Esophagus squamous epithelium (tissue), 5 donors: ENCODE measurements at places on chromosomes 7 and 10.

DNA sequence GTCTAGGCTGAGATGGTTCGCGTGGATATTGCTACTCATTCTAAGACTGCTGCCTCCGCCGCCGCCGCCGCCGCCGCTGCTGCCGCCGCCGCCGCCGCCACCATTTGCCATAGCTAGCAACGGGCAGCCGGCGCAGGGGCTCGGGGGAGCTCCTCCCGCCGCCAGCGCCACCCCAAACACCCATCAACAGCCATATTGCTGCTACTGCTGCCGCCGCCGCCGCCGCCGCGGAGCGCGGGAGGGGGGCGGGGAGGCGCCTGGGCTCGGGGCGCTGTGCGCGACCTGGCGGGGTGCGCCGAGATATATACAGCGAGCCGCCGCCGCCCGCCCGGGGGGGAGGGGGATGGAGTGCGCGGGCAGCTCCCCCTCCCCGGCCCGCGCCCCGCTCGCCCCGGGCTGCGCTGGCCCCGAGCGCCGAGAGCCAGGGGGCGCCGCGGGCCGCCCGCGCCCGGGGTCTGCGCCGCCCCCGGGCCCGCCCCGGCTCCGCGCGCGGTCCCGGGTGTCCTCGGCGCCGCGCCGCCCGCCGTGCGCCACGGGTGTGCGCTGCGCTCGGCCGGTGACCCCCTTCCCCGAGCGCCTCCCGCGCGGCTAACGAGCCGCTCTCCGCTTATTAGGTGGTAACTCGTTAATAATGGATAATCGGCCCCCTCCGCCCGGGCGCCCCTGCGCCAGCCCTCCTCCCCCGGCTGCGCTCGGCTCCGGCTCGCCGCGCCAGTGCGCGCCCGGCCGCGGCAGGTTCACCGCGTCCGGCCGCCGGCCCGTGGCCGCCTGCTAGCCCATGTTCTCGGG lies at the start of gene KCNMA1:
Gene KCNMA1, minus strand, starts transcription at position 277 of the 789 bp plus-strand sequence.
- no peak for DNase-seq

- no peak for DNase-seq
Measured at GRCh38 chr10:23968301-23968700, 240.6 kb upstream of the KIAA1217 start.

GRCh38 chr7:136103545-136104268 lies 126.5 kb upstream of the MTPN start:
- DNase-seq: no peak

- no peak for DNase-seq
Measured at GRCh38 chr7:617614-618538, 98.2 kb upstream of the PDGFA start.

DNA sequence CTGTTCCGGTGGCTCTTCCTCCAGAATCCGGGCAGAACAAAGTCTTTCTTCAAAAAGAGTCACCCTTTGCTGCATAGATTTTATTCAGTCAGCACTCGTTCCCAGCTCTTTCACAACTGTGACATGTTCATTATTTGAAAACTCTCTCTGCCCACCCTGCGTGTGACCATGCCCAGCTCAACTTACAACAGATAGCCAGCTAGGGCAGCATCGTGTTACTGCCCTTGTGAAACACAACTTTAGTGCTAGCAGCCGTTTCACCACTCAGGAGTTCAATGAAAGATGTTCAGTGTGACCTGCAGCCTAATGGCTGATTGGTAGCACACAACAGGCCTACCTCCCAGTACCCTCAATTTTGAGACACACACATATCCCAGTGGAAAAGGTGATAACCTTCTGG lies 57.9 kb downstream of the ZNF438 start:
- DNase-seq: no peak

DNA sequence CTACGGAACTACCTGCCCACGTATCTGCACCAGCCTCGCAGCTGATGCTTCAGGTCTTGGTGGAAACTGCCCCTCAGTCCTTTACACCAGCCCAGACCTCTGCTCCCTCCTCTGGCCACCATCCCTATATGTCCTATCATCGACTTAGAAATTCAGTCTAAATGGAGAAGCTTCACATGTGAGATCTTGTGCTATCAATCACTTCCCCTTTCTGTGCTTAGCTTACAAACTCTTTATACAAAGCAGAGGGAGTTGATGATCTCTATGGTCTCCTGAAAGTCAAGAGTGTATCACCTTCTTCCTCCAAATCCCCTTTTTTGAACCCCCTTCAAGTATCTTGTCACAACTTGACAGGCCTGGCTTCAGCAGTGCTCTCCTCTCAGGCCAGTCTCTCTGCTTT lies 30.7 kb downstream of the ZNF777 start:
- no peak for DNase-seq

- no peak for DNase-seq
Measured at GRCh38 chr7:102918845-102919244, 6.0 kb downstream of the LRRC17 start.

DNA sequence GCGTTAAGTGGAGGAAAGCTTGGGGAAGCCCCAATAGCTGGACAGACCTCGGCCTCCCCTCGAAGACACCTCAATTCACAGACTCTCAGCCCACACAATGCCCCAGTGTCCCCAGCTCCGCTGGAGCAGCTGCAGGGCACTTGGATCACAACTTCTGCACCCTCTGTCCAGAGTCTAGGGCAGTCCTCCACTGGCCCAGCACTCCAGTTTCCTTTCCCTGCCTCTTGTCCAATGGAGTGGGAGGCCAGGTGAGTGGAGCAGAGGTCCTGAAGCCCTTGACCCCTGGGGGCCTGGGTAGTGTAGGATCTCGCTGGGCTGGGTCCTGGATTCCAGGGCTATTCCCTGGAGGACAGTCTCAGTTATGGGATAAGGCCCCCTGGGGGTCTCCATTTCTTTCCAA lies 11.9 kb downstream of the SFRP5 start:
- DNase-seq: no peak

- no peak for DNase-seq
Measured at GRCh38 chr7:113752689-113753088, 166.1 kb downstream of the PPP1R3A start.

DNA sequence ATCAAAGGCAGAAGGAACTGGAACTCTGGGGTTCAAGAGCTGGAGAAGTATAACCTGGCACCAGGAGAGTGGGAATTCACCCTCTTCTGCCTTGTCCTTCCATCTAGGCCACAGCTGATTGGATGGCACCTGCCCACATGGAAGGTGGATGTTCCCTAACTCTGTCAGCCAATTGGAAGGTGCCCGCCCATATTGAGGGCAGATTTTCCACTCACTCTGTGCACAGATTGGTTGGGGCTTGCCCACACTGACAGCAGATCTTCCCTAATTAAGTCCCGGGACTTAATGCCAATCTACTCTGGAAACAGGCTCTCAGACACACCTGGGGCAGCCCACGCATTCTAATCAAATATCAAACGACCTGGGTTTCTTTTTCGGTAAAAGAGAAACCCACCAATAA lies 1142.3 kb upstream of the CELF2 start:
- no peak for DNase-seq

DNA sequence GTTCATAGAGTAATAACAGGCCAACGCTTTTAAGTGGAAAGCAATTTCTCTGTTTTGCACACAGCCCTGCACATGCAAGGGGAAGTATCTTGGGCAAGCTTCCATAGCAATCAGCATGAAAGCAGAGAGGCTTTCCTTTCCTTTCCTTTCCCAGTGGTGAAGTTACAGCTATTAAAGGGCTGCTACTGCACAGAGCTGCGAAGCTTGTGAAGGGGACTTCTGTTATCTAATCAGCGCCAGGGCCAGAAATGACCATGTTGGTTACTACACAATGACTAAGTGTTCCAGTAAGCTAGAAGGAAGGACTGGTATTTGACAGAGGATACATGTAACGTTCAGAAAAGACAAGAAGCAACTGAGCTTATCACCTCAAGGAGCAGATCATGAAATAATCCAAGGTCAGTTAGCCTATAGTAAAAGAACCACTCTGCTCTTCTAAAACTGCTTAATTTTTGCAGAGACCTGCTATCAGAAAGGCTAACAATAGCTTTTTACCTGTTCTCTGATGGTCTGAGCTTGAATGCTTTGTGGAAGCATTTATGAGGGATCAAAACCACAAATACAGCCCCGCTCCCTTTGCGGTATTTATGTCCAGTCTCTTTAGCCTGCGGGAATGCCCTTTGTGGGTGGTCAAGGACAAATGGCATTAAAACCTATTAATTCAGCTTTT lies 45.9 kb downstream of the SGMS1 start:
- no peak for DNase-seq

DNA sequence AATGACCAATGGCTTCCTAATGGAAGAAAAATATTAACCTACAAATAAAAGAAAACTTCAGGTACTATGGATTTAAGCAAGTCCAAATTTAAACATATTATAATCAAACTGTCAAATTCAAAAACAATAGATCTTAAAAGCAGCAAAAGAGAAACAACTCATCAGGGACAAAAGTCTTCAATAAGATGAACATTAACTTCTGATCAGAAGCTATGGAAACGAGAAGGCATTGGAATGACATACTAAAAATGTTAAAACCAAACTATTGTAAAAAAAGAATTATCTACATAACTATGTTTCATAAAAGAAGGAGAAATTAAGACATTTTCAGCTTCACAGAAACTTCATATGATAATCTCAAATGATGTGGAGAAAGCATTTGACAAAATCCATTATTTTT lies 334.7 kb downstream of the ANKRD7 start:
- DNase-seq: no peak

DNA sequence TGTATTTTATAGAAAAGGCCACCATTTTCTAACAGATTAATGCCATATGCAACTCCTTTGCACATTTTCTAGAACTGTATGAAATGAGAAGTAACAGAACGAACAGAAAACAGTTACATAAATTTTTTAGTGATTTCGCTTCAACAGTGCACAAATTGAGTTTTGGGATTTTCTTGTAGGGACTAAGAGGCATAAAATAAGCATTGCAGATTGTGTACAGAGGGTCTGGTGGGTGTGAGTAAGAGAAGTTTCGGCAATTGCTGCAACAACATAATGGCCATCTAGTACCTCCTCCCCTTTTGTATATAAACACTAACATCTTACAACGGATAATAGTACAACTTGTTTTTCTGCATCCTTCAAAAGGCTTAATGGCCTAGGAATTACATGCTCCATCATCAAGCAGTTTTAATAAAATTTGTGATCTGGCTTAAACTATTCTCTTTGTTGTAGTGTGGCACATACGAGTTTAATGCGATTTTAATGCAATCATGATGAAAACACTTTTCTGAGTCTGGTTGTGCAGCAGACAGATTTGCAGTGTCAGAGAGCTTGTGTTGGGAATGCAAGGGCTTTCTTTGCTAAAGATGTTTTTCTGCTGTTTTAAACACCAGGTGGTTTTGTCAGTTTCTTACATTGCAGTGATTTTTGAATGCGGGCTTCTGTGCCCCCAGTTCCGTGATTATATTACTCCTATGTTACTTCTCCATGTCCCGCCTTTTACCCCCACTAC lies 2.9 kb downstream of the GLCCI1 start:
- DNase-seq: no peak

GRCh38 chr10:128064108-128064969 lies 61.9 kb downstream of the MKI67 start:
- peak; percentile 51 for DNase-seq

DNA sequence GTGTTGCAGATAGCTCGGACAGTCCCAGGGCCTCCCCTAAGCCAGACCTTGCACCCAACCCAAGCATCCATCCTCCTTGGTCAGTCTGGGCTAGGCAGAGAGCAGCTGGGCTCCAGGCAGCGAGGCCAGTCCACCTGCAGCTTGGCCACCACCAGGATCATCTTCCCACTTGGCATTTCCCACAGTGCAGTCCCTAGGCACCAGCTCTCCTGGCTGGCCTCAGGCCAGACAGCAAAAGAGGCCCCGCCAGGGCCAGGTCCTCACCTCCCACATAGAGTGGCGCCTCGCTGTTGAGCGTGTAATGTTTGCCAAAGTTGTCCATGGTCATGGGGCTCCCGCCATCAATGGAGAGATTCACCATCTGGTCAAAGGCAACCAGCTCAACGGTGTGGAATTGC lies 171.7 kb downstream of the LCOR start:
- no peak for DNase-seq

- no peak for DNase-seq
Measured at GRCh38 chr7:51647486-51647885, 330.9 kb upstream of the COBL start.

DNA sequence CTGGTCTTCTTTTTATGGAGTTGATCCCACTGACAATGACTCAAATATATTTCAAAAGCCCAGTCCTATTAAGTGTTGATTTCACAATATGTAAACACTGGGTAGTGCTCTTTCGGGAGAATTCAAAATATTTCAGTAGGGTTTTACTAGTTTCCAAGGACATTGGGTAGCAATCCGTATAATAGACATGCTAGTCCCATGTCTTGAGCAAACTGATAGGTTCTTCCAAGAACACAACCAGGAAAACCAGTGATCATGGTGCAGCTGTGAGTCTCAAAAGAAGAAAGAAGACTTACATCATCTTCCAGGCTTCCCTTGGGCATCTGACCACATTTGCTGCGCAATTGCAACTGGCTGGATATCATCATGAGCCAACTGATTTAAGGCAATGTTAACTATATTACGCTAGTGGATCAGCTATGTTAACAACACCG lies 59.3 kb upstream of the APBB1IP start:
- no peak for DNase-seq

GRCh38 chr10:124614003-124614659 lies 130.0 kb downstream of the FAM53B start:
- DNase-seq: no peak

DNA sequence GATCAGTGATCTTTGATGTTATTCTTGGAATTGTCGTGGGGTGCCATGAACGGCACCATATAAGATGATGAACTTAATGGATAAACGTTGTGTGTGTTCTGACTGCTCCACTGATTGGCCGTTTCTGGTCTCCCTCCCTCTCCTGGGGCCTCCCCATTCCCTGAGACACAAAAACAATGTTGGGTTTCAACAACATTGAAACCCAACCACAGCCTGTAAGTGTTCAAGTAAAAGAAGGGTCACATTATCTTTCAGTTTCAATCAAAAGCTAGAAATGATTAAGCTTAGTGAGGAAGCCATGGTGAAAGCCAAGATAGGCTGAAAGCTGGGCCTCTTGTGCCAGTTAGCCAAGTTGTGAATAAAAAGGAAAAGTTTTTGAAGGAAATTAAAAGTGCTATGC lies 19.5 kb downstream of the EN2 start:
- no peak for DNase-seq

DNA sequence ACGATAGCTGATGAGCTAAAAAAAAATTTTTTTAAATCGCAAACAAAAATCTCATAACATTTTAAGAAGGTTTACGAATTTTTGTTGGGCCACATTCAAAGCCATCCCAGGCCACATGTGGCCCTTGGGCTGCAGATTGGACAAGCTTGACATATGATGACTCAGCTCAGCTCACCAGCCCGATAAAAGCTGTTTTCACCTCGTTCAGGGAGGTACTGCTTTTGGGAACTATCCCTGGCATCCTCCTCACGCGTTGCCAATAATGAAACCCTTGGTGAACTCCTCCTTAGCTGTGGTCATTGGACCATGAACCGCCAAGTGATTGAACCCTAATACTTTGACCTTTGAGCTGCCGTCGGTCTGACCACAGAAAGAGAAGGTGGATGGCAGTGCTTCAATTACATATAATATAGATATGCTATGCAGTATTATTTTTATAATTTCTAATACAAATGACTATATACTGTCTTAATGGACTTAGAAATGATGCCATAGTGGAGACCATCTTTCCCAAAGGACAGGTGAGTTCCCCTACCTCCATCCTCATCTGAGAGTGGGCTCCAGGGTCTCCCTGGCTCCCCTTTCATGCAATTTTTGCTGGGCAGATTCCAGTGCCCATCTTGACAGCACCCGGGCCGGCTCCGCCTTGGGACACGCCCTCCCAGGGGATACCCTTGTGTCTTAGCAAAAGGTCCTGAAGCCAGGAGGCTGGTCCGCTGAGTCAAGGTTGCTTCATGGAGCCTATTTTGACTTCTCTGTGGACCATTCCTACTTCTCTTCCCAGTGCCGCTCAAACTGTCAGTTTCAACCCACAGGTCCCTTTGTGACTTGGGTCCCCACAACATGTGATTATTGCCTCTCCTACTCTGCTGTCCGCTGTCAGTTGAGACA lies 707.2 kb downstream of the PARD3 start:
- no peak for DNase-seq
